ENCODE measurements at places on chromosomes 2 and 18.

DNA sequence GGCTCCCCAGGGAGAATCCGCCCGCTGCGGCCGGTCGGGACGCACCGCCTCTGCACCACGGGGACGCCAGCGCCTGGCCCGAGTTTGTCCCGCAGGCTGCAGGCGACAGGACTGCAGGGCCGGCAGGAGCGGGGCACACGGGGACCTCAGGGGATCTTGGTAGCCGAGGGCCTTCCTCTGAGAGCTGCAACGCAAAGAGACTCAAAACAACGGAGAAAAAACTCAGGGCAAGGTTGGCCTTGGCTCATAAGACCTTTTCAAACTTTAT lies 79.7 kb downstream of the ARHGEF4 start:
- no peak for DNase-seq

GRCh38 chr2:231057590-231057989 lies 923 bp downstream of the PSMD1 start:
- DNase-seq, result no peak

DNA sequence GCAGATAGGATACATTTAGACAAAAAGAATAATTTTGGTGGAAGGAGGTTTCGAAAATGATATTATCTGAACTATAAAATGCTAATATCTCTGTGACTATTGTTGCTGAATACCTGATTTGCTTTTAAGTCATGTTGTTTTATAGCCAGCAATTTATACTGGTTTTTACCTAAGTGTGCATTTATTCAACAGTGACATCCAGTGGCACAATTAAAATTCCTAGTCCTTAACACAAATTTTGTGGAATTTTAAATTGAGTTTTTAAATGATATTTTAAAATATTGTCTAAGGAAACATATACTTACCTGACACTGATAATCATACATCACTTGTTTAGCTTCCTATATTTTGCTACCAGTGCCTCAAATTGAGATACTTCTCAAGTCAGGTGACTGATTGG lies 144.8 kb downstream of the ARHGAP28 start:
- no peak for DNase-seq

- DNase-seq, result no peak
Measured at GRCh38 chr2:86072271-86072858, 33.3 kb downstream of the POLR1A start.

DNA sequence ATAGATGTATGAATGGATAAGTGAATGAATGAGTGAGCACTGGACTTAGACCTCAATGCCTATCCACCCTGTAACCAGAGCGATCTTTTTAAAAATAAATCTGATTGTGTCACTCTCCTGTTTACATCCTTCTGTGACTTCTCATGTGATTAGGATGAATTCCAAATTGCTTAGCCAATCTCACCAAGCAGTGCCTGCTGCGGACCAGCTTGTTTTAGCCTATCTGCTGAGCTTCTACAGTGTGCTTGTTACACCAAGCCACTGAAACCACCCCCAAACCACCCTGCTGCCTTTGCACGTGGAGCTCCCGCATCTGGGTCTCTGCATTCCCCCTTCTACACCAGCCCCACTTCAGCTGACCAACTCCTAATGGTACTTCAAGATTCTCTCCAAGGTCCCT lies 265.4 kb downstream of the EN1 start:
- no peak for DNase-seq

- no peak for DNase-seq
Measured at GRCh38 chr2:28311660-28312249, 80.9 kb upstream of the FOSL2 start.

- no peak for DNase-seq
Measured at GRCh38 chr2:191626497-191627151, 51.3 kb upstream of the NABP1 start.

DNA sequence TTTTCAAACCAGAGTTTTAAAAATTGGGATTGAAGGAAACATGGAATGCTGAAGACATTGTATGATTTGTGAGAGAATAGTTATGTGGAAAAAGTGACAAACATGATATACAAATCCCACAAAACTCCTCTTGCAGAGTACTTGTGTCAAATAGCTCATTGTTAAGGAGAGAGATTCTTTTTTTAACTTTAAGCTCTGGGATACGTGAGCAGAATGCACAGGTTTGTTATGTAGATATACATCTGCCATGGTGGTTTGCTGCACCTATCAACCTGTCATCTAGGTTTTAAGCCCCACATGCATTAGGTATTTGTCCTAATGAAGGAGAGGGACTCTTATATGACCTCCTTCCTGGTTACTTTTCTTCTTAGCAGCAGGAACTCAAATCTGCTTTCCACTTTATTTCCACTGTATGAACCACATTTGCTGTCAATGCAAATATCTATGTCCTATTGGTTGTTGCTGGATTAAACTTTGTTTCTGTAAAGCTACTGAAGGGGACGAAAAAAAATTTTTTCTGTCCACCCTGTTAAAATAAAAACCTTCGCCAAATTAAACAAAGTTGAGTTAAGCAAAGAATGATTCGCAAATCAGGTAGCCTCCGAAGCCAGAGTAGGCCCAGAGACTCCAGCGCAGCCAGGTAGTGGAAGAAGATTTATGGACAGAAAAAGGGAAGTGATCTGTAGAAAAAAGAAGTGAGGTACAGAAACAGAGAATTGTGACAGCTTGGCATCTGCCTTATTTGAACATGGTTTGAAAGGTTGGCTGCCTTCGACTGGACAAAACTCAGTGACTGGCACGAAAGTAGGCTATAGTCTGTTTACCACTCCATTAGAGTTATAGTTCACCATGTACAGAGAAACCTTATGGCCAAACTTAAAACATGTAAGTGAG lies 430.1 kb upstream of the CHST9 start:
- no peak for DNase-seq

DNA sequence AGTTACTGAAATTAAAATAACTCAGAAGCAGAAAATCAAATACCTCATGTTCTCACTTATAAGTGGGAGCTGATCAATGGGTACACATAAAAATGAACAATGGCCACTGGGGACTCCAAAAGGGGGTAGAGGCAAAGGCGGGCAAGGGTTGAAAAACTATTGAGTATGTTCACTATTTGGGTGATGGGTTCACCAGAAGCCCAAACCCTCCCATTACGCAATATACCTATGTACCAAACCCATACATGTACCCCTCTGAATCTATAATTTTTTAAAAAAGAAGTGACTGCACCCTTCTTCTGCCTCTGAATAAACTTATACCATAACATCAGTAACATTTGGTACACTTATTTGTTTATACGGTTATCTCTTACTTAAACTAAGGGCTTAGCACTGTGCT lies 119.4 kb downstream of the ZRANB3 start:
- no peak for DNase-seq

DNA sequence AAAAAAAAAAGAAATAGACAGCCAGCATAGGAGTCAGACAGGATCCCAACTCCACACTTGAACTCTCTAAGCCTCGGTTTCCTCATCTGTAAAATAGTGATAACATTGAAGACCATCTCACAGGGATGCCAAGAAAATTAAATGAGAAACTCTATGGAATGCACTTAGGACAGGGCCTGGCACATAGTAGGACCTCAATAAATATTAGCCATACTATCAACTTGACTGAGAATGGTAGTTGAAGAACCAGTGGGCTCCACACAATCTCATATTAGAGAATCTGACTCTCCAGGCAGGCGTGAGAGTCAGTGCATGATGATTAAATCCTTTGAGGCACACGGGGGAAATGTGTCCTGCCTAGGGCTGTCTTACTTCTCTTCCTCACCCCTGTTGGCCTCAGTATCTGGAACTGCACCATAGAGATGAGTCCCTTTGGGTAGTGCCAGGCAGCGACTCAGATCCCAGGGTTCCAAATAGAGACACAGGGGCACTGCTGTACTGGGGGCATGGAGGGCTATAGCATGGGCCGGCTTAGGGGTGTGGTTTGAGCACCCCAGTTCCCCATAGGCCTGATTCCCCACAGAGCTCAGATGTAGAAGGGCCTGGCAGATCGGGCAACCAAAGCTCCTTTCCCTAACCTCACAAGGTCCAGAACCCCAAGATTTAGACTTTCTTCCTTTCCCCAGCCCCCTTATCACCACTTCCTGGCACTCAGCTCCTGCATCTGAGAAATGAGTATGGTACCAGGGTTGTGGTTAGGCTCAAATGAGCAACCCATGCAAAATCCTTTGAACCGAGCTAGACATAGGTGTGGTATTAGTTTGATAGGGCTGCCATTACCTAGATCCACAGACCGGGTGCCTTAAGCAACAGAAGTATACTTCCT lies 51.3 kb upstream of the CAB39 start:
- DNase-seq, result no peak

DNA sequence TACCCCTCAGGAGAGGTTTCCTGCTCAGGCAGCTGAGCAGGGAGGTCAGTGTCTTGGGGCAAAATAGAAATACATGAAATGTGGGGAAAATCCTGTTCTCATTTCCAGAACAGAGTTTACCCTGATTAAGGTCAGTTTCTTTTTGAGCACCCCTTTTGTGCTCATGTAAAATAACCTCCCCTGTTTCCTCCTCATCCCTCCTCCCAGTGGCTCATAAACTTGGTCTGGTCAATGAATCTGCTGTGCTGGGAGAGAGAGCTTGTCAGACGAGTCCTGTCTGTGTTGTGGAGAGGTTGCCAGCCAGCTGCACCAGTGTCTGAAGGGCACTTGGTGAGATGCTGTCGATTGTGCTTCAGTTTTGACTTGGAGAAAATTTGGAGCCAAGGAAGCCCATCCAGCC lies 48.6 kb downstream of the NTSR2 start:
- no peak for DNase-seq

- DNase-seq, result no peak
Measured at GRCh38 chr2:232607011-232607410, 26.4 kb upstream of the EFHD1 start.

GRCh38 chr2:168156661-168157060 lies 90.7 kb downstream of the STK39 start:
- DNase-seq, result no peak

DNA sequence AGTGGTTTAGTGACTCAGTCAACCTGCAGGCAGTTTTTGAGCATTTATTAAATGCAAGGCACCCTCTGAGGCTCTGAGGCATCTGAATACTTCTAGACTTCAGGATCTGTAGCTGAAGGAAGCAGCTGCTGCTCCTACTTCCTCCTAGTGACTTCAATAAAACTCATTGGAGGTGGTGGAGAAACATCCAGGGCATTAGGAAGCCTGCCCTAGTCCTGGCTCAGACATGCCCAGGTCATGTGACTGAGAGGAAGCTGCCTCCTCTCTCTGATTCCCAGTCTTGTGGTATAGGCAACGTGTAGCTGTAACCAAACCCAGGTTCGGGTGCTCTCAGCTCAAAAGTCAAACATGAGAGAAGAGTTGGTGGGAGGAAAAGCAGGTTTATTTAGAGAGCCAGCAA lies 287.2 kb upstream of the GYPC start:
- DNase-seq, result no peak

DNA sequence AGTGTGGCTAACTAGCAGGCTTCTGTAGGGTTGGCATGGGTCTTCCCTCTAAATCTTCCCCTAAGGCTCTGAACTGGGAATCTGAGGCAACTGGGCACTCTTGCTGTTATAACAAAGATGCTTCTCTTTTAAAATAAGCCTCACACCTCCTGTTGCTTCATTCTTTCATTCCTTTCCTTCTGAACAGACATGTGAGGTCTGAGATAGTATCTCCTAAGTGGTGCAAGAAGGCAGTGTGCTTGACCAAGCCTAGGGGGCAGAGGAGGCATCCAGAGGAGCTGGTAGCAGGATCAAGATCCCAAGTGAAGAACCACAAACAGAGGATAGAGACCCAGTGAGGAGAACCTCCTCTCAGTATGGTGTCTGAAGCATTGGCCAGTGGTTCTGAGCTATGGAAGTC lies 90.9 kb downstream of the TTC27 start:
- DNase-seq, result no peak

- no peak for DNase-seq
Measured at GRCh38 chr2:61439241-61440002, 31.5 kb downstream of the USP34 start.

GRCh38 chr2:43941359-43941758 lies 54.4 kb downstream of the LRPPRC start:
- DNase-seq, result no peak

- no peak for DNase-seq
Measured at GRCh38 chr2:232486558-232487384, 863 bp downstream of the ECEL1 start.

DNA sequence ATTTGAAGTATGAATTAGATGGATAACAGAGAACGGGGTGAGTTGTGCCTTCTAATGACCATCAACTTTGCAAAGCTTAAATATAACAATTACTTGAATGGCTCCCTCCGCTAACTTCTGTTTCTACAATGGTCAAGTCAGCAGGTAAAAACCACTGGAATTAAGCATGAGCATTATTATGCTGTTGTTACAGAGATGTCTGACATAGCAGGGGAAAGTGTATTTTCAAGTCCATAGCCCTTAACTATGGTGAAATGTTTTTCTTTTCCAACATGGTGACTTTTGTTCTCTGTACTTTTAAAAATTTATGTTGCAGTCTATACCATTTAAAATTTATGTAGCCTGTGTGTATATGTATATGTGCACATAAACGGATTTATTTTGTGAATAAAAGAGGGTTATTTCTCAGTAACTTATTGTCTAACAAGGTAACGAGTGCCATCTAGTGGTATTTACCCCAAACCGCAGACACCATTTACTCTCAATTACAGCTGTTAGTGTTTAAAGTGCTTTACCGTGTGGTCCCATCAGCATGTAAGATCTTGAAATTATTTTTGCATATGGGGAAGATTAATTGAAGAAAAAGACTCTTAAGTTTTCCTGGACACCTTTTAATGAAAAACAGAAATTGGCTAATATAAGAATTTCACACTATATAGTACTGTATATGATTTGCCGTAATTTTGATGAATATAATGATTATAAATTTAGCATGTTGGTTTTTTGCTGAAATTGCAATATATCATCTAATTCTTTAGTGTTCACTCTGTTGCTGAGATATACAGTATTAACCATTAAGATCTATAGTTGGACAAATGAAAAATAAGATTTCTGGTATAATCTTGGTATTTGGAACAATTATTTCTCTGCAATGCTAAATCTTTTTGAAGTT lies 78.2 kb downstream of the UBE2E3 start:
- peak; percentile 4 for DNase-seq

DNA sequence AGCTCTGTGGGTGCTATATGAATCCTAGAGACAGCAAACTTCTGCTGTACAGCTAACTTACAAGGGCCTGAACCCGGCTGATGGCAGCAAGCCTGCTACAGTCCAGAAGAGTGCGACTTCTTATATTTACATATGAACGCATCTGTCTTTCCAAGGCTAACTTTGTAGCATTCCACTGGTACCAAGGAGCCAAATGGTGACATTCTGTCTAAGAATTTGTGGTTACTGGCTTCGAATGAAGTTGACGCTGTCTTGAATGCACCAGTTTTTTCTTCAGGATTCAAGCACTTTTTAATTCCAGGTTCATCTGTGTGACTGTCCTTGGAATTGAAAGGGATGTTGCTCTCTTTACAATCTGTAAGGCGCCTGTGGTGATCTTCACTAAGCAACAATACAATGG lies 42.4 kb downstream of the THUMPD2 start:
- DNase-seq, result no peak

DNA sequence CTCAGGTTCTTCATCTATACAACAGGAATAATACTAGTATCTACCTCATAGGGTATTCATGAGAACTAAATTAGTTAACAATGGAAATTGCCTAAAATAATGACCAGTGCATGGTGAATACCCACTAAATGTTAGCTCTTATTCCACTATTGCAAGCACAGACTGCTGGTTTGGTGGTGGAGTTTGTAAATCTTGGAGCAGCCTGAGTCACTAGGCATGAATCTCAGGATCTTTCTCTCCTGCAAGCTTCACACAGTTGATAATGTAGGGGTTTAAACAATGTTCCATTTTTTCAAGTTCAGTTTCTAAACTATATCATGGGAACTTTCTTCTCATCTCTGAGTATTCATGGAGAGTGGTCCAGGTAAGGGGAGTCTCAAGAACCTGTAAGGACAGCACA lies 84.0 kb downstream of the OSR1 start:
- no peak for DNase-seq

GRCh38 chr2:1736045-1736444 lies 8.3 kb downstream of the PXDN start:
- no peak for DNase-seq

Data from T-helper 1 cell (primary cell).